Germinal center (tissue), 1 donor: ENCODE measurements at places on chromosomes 3 and 15.

DNA sequence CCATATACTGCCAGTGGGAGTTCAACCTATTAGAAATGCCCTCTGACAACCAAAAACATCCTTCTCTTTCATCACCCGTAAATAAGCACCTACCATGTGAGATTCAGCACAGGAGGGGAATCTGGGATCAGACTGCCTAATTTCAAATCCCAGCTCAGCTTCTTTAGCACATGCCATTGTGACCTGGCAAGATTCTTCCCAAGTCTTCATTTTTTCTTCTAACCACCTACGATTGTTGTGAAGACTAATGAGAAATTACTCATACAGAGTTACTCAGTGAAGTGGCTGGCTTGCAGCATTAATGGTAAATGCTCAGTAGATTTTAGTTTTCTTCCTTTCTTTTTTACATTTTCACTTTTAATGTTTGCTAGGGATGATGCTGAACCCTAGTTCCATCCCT lies 176.7 kb downstream of the PDZRN3 start:
- DNase-seq = no peak

DNA sequence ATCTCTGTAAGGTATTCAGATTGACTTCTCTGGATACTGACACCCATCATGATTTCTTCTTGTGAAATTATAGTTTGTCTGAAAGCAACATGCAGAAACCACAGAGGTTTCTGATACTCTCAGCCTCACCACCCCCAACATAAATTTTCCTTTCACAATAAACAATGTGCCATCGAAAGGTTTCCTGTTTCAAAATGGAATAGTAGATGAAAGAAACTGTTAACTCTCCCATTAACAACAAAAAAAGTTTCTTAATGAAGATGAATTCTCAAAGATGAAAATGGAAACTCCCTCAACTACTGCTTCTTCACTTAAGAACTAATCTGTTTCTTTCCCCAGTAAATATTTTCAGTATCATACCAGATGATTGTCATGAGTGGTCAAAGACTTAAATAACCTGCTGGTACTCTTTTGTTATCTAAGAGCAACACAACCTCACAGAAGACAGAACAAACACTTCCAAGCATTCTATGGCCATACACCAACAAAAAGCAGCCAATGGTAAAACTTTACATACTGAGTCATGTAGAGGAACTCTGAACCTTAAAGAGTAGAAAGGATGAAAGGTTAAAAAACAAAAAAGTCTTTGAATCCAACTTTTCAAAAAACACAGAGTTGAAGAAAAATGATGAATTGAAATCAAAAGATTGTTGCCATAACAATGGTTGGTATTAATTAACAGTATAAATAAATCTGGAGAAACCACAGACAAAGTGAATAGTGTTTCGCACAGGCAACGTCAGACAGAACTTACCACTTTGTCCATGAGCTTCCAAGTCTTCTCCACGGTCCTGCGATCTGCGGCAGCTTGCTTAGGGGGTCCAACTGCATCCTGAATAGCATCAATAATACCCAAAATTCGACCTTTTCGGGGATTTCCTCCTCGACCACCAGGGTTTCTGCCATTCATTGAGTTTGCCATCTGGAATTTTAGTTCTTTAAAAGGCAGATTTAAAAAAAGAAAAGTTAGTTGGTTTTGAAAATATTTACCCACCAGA lies 1.9 kb downstream of the CBLB start:
- no peak for DNase-seq

- peak; percentile 22 for DNase-seq
Measured at GRCh38 chr15:34514251-34514670, 69.2 kb downstream of the GOLGA8B start.

- no peak for DNase-seq
Measured at GRCh38 chr3:189613122-189613521, 18.1 kb upstream of the TP63 start.

DNA sequence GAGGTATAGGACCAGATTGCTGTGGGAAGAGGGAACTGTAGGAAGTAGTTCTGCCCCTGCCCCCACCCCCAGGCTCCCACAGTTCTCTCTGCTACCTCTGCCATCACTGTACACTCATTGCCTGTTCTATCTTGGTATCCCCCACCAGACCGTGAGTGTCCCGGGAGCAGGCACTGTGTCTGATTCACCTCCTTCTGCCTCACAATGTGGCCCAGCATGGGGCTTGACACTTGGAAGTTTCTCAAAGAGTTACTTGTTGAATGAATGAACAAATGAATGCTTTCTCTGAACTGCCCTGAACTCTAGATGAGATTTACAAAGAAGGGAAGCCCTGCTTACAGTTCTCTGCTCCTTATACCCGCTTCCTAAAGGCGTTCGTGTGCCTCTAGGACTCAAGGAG lies 27.1 kb upstream of the PIK3CB start:
- DNase-seq = no peak

GRCh38 chr3:187403768-187404288 lies 35.6 kb downstream of the RTP4 start:
- DNase-seq = no peak

- peak; percentile 90 for DNase-seq
Measured at GRCh38 chr3:129576514-129577352, 29.7 kb downstream of the PLXND1 start.

GRCh38 chr3:173410849-173411248 lies 13.3 kb downstream of the NLGN1 start:
- DNase-seq = no peak
